ENCODE measurements at places on chromosomes 13 and 19.

DNA sequence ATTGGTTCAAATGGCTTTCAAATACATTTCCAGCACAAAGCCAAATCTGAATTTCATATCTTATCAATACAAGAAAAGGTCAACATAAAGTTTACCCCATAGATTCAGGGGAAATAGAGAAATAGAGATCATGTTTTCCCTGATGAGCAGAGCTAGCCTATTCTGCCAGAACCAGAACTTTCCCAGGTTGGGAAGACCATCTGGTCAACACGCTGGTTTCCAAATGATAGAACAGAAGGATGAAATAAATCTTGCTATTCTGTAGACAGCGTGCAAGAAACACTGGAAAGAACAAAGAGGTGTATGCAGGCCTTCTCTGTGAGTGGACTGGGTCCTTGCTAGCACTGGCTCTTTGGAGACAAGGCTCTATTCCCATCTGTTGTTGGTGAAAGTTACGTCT lies 350.6 kb downstream of the NDFIP2 start:
- no peak for DNase-seq

DNA sequence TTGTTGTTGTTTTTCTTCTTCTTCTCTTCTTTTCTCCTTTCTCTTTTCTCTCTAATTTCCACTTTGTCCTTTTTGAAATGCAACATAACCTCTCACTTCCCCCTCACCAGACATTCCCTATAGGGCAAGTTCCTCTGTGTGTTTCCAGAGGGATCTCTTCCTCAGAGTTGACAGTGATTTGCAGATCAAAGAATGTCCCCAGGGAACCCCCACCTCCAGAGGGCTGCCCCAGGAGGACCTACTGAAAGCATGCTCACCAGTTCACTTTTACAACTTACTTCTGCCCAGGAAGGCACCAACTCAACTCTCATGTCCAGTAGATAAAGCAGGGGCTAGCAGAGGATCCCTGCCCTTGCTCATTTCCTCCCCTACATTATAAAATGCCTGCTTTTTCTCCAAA lies 1648.0 kb downstream of the PCDH9 start:
- no peak for DNase-seq

DNA sequence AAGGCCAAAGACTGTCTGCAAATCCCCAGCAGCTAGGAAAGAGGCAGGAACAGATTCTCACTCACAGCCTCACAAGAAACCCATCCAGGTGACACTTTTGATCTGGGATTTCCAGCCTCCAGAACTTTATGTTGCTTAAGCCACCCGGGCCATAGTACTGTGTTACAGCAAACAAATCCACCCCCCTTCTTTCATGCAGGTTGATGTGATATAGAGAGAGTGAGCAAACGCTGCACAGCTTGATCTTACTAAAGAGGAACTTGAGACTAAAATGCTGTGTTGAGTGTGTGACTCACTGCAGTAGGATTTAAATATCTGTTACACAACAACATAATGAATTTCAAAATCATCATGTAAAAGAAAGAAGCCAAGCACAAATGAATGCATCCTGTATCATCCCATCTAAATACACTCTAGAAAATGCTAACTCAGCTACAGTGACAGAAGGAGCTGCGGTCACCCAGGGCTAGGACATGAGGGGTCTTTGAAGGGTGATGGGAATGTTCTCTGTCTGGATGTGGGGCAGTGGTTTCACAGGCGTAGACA lies 32.2 kb downstream of the RCBTB2 start:
- no peak for DNase-seq

- DNase-seq: no peak
Measured at GRCh38 chr19:7819337-7819736, 10.7 kb upstream of the EVI5L start.

DNA sequence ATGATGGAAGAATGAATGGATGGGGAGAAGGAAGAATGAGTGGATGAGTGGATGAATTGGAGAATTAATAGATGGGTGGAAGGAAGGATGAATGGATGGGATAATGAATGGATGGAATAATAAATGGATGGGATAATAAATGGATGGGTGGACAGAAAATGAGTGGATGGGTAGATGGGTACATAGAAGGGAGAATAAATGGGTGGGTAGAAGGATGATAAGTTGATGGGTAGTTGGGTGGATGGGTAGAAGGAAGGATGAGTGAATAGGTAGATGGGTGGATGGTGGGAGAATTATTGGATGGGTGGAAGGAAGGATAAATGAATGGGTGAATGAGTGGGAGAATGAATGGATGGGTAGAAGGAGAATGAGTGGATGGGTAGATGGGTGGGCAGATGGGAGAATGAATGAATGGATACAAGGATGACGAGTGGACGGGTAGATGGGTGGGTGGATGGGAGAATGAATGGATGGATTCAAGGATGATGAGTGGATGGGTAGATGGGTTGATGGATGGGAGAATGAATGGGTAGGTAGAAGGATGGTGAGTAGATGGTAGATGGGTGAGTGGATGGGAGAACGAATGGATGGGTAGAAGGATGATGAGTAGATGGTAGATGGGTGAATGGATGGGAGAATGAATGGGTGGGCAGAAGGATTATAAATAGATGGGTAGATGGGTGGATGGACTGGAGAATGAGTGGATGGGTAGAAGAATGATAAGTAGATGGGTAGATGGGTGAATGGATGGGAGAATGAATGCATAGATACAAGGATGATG lies 15.9 kb downstream of the VSTM2B start:
- DNase-seq: no peak

GRCh38 chr19:31312677-31313244 lies 36.5 kb downstream of the TSHZ3 start:
- DNase-seq: no peak

DNA sequence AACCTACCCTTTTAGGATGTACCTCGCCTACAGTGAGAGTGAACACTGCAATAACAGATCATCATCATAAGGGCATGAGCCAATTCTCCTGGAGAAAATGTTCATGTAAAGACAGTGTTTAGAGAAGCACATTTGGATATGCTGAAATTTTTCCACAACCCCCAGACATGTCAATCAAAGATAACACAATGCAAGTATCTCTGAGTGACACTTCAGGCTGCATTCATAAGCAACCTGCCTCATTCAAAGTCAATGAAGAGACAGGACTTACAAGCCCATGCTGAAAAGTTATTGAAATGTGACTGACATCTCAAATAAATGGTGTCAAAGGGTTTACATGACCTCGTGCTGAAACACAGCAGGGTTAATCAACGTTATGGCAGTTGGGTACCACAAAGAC lies 102.0 kb downstream of the PCDH9 start:
- no peak for DNase-seq

DNA sequence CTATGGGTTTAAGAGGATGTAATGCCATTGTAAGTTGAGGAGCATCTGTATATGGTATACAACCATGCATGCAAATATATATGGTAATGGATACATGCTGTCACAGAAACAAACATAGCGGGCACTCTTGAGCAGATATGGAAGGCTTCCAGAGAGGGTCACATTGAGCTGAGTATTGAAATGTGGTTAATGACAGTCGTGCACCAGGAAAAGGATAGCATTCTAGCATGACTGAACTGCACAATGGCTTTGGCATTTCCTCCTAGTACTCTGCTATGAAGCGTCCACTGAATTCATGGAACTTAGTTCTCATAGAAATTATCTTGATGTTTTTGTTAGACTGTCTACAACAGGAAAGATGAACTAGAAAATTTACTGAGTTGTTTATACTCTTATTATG lies 25.2 kb downstream of the DGKH start:
- DNase-seq: no peak

DNA sequence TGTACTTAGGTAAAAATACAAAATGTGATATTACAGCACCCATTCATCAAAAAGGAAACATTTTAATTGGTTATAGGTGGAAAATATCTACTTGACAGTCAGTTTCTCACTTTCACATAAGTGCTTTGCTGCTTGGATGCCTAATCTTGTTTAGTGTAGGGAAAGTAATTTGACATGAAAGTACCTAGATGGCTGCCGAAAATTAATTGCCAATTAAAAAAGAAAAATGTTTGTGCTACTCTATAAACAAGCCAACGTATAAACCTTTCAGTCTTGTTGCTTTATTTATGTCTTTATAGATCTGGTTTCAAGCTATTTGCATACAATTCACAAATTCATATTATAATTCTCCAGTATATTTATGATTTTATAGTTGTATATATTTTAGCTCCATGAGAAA lies 729.9 kb downstream of the DACH1 start:
- no peak for DNase-seq

GRCh38 chr13:41682766-41683165 lies 225.4 kb downstream of the RGCC start:
- DNase-seq: no peak

Data from heart left ventricle (tissue), 16 donors.